ENCODE measurements at places on chromosomes 4 and X.

DNA sequence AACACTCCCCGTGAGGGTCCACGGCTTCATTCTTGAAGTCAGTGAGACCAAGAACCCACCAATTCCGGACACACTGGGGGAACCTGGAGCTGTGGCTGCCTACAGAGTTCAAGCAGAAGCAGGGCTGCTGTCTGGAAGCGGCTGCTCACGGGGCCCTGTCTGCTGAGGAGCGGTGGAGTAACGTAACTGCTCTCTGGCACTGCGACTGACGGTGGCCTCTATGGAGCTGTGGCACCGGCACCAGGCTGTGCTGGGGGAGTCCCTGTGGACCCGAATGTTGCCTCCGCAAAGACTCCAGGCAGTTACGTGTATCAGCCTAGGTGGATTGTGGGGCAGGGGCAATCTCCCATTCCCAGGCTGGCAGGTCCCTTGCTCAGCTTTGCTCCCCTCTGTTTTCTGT lies 703.3 kb upstream of the FRG1 start:
- no peak for DNase-seq

- no peak for DNase-seq
These were observed 3.7 kb downstream of the STATH start for GRCh38 chr4:69999420-69999819.

GRCh38 chr4:98674404-98675173 lies 16.2 kb upstream of the TSPAN5 start:
- no peak for DNase-seq

DNA sequence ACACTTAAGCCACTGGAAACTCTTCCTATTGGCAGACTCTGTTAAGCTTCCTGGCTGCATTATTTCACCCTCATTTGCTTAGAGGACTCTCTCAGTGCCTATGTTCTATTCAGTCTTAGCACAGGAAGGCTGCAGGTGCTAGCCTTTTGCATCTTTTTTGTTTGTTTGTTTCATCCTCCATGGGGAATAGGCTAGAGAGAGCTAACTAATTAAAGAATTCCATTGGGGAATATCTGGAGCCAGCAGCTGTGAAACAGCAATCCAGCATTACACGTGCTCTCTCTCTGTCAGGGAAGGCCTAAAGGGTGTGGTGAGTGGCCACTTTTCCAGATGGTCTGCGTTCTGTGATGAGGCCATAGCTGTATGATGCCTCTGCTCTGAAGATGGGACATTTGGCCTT lies 633.6 kb downstream of the SPRY1 start:
- DNase-seq = no peak

DNA sequence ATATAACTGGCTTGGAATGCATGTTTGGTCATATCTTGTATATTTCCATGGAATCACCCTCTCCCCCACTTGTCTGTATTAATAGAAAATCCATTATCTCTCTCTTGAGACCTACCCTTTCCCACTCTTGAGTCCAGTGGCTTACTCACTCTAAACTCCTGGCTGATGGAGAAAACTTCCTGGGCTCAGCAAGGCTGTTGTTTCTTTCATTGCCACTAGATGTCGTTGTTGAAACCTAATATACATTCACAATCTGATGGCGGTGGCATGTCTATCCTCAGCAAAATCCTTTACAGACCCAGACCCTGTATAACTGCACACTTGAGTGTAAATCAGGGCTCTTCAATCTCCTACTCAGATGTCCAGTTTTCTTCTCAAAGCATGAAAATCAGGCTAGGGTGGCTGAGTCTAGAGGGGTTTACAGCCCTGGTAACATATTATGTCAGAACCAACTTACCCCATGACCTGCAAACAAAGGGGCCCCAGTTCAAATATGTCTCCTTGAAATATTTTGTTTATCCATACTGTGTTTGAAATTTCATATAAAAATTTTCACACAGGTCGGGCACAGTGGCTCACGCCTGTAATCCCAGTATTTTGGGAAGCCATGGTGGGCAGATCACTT lies 70.0 kb upstream of the FAM241A start:
- no peak for DNase-seq

GRCh38 chrX:72373136-72373535 lies 67.4 kb upstream of the CITED1 start:
- no peak for DNase-seq

- no peak for DNase-seq
These were observed 6.8 kb upstream of the HTRA3 start for GRCh38 chr4:8262637-8263322.

DNA sequence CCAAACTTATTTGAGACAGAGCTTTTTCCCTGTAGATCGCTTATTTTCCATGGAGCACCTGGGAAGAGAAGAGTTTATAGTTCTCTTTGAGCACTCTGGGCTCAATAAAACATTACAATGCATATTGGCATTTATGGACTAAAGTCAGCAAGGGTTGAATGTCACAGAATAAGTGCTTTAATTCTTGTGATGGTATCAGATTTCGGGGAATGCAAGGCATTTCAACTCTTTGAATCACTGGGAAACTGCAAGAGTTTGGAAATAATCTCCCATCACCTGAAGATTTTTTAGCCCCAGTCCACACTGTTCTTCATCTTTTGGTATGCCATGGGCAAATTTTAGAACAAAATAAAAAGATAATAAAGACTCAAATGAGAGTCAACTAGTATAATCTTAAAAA lies 111.5 kb upstream of the WDFY3 start:
- DNase-seq = no peak

DNA sequence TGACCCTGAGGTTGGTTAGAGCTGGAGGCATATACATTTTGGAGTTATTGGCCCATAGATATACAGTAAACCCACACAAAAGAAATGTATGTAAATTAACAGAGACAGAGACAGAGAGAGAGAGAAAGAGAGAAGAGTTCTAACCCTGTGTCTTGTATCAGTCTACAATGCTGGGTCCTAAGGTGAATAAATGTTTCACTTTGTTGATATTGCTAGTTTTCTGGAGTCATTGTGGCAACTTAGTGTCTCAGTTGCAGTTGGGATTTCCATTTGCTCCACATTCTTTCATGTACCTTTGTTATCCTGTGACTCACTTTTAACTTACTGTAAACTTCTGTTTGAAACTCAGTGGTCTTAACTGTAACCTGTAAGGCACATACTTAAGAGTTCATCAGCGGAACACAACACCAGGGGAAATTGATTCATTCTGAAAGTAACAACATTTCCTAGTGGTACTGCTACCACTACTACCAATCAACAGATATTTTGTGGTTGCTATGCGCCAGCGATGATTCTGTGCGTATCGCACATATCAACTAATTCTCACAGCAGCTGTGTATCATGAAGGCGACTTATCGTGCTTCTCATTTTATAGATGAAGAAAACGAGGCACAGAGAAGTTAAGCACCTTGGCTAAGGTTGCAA lies 38.5 kb upstream of the ETDA start:
- DNase-seq = peak; percentile 23

DNA sequence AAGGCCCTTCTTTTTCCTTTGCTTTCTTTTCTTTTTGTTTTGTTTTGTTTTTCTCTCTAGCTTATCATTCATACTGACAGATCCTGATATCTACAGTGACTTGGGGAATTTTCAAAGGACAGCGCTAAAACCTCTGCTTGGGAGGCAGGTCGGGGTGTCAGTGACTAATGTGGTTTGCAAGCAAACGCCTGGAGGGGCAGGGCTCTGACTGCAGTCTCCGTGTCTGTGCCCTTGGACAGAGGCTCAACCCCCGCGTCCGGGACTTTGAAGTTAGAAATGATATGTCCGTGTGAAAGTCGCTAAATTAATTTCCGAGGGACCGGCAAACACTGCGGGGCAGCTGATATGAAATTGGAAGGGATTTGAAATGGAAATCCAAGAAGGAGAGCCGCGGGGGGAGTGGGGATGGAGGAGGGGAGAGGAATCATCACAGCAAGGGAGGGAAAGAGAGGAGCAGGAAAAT lies 312.4 kb downstream of the DHRSX start:
- no peak for DNase-seq

- no peak for DNase-seq
These were observed 38.7 kb downstream of the NHSL2 start for GRCh38 chrX:71949363-71949762.

GRCh38 chrX:72025236-72025770 lies 106.4 kb downstream of the RTL5 start:
- no peak for DNase-seq

DNA sequence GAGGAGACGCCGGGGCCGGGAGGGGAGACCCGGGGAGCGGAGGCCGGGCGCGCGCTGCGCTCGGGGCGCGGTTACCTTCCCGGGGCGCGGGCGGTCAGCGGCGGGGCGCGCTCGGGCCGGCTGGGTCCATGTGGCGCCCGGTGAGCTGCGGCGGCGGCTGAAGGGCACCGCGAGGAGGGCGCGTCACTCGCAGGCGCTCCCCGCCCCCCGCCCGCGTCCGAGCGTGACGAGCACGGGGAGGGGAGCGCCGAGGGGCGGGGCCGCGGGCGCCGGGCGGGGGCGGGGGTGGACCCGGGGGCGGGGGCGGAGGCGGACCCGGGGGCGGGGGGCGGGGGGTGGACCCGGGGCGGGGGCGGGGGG lies at the start of gene CPLX1:
TSS of gene CPLX1 (minus strand) at position 159 of the 360 bp plus-strand sequence. CDS start 1,607 bp downstream, outside the sequence.
- no peak for DNase-seq

DNA sequence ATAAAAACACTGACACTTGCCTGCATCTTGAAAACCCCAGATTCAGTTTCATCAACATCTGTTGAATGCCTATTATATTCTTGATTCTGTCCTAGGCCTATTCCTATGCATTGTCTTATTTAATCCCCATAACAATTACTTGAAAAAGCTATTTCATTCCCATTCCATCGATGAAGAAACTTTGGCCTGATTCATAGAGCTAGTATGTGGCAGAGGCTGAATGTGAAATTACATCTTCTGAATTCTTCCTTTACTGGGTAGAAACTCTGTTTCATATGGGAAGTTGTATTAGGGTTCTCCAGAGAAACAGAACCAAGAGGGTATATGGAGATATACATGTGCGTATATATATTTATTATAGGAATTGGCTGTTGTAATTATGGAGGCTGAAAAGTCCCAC lies 35.0 kb upstream of the SLC4A4 start:
- no peak for DNase-seq

GRCh38 chr4:60655356-60655755 lies 544.8 kb upstream of the ADGRL3 start:
- DNase-seq = no peak

DNA sequence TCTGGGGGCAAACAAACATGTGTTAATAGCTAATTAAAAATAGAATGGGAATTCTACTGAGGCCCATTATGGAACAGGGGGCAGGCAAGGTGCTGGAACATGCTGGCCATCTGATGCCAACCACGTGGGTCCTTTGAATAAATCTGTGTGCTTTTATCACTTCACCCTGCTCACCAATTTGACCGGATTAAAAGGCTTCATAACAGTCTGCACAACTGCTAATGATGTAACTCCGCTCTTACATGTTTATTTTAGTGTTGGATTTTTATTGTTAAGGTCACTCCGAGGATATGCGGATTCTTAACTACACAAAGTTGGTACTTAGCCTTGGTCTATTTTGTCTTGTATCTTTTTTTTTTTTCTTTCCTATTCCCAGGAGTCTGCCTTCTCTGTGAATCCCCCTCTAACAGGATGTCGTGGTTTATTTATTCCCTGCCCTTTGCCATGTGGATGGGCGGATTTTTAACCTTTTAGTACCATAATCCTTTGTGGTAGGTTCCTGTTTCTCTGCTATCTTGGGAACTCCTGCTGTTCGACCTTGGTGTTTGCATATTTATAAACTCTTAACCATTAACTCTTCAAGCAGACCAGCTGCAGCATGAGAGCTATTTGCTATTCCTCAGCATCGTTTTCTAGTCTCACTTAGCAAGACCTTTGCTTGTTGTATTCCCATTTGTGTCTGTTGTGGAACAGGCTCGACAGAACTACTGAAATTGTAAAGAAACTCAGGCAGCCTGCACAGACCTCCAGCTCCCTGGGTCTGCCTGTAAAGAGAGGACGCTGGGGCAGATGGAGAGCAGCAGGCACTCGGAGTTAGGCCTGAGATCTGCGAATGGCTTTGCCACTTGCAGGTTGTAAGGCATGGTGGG lies 38.0 kb downstream of the TRIM2 start:
- DNase-seq = no peak

- DNase-seq = no peak
These were observed 8.1 kb downstream of the LAMTOR3 start for GRCh38 chr4:99886146-99886545.

GRCh38 chr4:21835712-21836111 lies 112.9 kb downstream of the KCNIP4 start:
- DNase-seq = no peak

- no peak for DNase-seq
These were observed 31.5 kb upstream of the NAA11 start for GRCh38 chr4:79357365-79357764.

GRCh38 chr4:94011190-94011589 lies 182.6 kb downstream of the ATOH1 start:
- no peak for DNase-seq

DNA sequence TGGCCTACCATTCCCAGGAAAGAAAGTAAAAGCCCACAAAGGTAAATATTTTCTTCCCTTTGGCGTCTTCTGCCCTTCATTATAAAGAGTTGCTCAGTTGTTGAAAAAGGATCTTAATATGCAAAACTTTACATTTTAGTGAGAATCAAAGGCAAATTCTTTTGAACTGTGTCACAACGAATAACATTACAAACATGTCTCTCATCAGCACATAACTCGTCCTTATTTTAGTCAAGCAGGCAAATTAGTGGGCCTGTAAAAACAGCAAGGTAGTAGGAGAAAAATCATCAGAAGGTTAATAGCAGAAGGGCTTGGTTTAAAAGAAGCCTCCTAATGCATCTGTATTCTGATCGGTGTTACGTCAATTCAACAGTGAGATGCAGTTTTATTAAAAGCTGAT lies 647.3 kb upstream of the DIPK2B start:
- DNase-seq = no peak

DNA sequence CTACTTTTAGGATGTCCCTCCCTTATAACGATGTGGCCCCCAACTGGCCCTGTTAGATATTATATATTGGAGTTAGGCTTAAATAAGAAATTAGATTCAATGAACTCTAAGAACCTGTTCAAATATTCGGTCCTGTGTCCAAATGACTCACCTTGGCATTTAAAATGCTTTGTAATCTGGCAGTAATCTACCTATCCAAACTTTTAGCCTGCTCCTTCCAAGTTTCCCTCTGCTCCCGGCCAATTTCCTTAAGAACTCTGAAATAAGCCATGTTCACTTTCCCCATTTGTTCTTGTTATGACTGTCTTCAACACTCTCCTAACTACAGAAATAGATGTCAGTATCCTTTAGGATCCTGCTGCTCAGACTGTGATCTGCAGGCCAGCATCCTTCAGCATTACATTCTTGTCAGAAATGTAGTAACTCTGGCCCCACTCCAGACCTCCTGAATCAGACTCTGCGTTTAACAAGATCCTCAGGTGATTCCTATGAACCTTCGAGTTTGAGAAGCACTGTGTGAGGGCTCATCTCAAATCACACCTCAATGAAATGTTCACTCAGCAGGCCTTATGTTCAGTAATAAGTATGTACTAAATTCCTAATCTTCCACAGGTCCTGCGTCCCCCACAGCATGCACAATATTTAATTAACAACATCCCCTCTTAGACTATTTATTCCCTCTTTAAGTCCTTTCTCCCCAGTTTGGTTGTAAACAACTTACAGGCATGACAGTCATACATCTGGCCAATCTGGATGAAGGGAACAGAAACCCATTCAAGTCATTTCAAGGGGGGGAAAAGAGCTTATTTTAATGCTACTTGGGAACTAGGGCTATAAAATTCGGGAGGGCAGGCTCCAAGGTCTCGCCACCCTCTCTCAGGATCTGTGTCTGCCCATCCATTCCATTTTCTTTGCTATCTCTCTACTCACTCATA lies 3.0 kb downstream of the ATP8A1 start:
- no peak for DNase-seq

- DNase-seq = no peak
These were observed 1293.4 kb downstream of the ARAP2 start for GRCh38 chr4:34950926-34951325.

Measured in stimulated activated CD4-positive, alpha-beta T cell treated with anti-CD3 and anti-CD28 coated beads, Interleukin-4, amount 100 ng/mL, for 48 hours (primary cell).